ENCODE measurements at places on chromosomes 16 and 17.

DNA sequence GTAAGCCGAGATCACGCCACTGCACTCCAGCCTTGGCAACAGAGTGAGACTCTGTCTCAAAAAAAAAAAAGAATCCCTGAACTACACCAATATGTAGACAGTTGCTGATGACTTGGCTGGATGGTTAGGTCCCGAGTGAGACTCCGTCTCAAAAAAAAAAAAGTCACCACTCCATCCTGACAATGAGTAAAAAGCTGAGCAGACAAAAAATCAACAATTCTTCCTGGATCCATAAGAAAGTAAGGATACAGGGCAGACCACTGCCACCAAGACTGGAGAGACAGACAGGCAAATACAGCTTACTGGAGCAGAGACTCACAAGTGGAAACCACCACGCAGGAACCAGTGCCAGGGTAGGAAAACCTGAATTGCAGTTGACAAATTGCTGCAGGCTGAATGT, 67.1 kb upstream of the ERCC4 start:
- no peak for DNase-seq

DNA sequence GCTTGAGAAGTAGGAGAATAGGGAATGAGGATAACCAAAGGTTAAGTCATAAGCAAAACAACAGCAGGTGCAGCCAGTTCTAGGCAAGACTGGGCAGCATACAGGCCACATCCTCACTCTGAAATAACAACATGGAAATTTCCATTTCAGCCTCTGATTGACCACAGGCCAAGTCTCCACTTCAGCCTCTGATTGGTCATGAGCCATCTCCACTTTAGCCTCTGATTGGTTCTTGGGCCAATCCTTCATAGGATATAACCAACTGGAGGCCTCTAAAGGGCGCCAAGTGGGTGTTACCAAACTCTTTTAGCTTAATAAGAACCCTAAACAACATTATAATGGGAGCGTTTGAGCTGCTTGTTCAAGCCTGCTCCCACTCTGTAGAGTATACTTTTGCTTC, 512.0 kb downstream of the NPIPA7 start:
- no peak for DNase-seq

GRCh38 chr17:49915670-49916069, 53.3 kb upstream of the DLX4 start:
- no peak for DNase-seq

DNA sequence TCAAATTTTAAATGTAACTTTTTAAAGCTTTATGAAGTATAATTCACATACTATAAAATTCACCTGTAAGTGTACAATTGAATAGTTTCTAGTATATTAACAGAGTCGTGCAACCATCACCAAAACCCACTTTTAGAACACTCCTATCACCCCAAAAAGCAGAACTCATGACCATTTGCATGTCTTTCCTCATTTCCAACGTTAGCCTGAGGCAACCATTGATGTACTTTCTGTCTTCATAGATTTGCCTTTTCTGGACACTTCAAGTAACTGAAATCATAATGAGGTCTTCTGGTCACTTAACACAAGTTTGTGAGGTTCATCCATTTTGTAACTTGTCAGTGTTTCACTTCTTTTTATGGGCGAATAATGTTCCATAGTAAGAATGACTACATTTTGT, 33.2 kb downstream of the METTL16 start:
- no peak for DNase-seq

- DNase-seq, result no peak
Observed at GRCh38 chr16:25176136-25176535, 40.6 kb upstream of the AQP8 start.

- DNase-seq, result no peak
Observed at GRCh38 chr16:54171626-54172537, 114.7 kb downstream of the IRX3 start.

DNA sequence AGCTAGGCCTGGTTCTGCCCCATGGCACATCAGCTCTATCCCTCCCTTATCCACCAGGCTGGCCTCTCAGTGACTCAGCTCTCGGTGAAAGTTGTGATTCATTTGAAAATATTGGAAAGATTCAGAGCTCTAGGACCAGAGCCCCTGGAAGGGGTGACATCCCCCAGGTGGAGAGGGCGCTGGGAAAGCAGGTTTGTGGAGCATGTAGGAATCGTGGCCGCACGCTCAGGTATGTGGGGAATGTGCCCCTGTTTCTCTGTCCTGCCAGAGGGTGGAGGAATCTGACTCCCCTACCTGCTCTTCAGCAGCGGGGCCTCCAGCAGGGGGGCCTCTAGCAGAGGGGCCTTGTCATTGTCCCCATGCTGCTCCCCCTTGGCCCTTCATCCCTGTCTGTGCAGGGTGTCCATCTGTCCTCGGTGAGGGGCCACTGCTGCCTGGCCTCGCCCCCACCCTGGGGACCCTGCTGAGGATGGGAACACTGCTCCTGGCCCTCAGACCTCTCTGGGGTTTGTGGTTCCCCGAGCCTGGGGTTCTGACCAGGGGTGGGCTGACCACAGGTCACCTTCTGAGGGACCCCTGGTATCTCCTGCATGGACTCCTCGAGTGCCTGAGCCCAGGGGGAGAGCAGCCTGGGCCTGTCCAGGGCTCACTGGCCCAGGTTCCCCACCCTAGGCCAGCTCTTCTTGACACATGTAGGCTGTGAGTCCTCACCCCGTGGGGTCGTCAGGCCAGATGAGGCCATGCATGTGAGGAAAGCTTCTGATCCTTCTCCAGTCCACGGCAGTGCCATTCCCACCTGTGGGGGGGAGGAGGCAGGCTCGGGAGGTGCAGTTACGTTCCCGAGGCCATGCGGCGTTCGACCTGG, 47.5 kb downstream of the NT5M start:
- DNase-seq, result no peak

- DNase-seq, result no peak
Observed at GRCh38 chr17:30263552-30264333, 28.0 kb downstream of the BLMH start.

DNA sequence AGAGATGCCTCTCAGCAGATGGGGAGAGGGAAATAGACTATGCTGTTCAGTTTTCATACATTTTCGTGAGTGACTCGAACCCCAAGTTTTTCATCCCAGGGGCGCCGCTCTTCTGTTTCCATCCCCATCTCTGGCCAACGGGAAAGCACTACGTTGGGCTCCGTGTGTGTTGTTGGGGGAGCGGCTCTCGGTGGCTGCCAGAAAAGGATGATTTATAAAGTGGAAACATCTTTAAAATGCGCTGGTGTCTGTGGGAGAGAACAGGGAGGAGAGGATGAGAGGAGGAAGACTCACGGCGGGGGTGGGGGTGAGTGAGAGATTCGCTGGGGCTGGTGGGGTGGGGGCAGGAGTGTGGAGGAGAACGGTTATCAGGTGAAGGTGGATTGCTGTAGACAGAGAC, 5.8 kb downstream of the TBX4 start:
- no peak for DNase-seq

- DNase-seq, result no peak
Observed at GRCh38 chr17:15649861-15650421, 30.4 kb upstream of the FBXW10B start.

- DNase-seq, result no peak
Observed at GRCh38 chr16:83345846-83346640, 461.7 kb upstream of the HSBP1 start.

DNA sequence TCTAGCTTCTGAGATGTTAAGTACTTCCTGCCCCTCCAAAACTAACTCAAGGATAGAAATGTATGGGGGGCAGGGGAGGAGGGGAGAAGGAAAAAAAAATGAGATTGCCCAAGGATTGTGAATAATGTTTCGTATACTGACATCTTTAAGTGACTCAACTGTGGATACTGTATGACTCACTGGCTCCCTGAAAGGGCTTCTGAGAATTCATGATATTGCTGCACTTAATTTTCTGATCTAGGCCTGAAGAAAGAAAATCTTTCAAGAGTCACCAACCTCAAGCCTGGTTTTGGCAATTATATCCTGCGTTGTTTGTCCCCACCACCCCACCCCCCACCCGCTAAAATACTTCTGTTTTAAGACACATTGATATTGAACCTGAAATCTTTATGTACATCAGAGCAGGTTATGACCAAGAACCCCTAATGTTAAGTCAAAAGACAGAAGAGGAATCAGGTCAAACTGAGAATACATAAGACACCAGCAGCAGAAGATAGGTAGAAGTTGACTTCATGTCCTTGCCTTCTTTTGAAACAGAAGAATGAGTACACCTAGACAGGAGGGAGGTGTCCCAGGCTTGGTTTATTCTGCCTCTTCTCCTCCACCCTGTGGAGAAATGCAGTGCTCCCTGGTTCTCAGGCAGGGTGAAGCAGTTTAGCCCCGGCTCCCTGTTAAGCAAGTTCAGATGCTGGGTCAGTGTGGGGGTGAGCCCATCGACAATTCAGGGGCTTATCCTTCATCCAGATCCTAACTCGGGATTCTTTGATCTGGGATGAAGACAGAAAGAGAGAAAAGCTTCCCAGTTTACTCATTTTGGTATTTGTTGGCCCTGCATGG, 3.3 kb upstream of the FBXL20 start:
- DNase-seq, result no peak

DNA sequence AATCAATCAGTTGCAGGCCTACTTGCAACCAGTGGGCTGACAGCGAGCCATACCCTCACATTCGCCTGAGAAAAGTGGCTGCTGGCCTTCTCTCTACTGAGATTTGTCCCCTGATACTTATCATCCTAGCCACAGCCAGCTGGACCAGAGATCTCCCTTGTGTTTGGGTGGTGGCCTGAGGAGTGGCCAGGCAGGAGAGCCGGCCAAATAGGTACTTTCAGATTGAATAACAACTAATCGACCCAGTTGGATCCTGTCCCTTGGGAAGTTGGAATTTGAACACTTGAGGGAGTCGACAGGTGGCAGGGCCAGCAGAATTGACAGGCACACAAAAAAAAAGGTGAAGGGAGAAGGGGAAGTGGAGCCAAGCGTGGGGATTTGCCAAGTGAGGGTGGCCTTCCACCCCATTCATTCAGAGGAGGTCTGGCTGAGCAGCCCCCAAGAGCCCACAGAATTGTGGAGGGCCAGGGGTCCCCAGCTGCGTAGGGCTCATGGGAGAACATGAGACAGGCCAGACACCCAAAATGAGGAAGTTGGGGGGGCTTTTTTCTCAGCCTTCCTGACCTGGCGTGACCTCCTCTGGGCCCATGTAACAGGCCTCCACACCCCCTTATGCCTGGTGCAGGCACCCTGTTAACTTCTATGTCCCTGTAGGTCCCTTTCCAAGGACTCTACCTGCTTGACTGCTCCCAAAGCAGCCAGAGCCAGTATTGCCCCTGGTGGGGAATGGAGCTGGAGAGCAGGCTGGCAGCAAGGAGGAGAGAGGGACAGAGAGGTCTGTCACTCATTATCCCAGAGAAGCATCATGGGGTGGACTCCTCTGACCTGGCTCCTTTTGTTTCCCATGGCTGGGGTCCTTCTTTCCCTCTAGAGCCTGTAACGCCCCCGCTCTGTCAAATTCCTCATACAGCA, 2.9 kb upstream of the RANGRF start:
- DNase-seq, result no peak

- DNase-seq, result no peak
Observed at GRCh38 chr16:26175944-26176343, 484.2 kb downstream of the HS3ST4 start.

DNA sequence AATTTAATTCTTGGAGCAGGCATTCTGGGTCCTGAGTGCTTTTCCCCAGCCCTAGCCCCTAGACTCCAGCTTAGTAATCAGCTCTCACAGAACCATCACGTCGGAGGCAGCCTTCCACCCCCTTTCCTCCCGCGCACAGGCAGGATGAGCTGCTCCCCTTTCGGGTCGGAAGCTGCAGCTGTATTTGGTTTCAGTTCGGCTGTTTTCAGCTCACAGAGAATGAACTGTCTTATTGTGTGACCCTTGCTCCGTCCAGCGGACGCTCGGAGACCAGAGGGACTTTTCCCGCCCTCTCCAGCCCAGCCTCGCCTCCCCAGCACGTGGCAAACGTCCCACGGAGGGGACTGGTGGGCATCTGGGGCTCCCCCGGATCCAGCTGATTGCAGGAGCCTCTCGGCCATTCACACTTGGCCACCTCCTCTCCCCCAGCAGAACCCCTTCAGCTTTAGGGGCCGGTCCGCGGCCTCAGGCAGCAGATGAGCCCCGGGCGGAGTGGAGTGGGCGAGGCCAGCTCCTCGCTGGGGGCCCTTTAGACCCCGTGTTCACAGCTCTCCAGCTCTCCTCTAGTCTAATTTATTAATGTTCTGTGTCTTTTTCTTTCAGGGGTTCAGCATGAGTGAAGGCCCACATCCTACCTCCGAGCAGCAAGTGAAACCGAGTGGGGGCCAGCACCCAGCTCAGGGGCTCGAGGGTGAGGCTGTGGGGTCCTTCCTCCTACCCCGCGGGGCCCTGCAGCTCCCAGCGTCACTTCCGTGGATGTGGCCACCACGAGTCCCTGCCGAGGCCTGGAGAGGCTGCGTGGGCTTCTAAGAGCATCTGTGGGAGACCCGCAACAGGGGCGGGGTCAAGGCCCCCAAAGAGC, 863 bp upstream of the UTS2R start:
- DNase-seq, result no peak

- DNase-seq, result no peak
Observed at GRCh38 chr17:1999557-2000251, 25.4 kb downstream of the RTN4RL1 start.

Measured in CD4-positive, alpha-beta T cell treated with Interleukin-12 subunit alpha and Interleukin-12 subunit beta, for 1 hour (primary cell).